ENCODE measurements at places on chromosomes 12 and 14.

- DNase-seq, result no peak
Measured at GRCh38 chr12:91968777-91969171, 176.9 kb downstream of the BTG1 start.

DNA sequence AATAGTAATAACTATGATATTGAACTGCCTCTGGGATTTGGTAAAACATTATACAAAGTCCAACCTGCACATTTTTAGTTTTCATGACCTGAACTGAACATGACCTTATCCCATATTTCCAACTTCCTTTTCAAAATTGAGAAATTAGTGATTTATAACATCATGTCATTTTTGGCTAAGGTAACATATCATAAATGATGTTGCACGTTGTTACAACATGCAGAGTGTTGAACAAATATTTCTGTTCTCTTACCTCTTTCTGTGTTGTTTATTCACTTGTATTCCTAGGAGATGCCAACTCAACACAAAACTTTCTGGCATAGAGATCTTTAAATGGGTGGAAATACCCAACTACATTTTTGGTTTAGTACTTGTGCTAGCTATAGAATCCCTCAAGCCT lies 496.0 kb downstream of the SLC6A15 start:
- DNase-seq, result no peak

GRCh38 chr12:32390572-32391219 lies 8.7 kb upstream of the FGD4 start:
- peak; percentile 39 for DNase-seq

DNA sequence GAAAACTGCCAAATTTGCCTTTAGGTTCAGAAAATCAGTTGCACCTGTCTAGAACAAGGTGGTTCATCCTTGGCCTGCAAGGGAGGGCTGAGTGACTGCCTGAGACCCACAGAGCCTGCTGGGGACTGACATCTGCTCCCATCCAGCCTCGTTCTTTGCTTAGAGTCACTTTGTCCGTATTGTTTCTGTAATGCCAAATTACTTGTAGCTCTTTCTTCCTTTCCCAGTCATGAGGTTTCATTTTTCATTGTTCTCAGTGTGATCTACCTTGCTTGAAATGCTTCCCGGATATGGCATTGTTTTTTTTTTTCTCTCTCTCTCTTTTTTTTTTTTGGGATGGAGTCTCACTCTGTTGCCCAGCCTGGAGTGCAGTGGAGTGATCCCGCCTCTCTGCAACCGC lies 21.3 kb downstream of the TSPAN9 start:
- no peak for DNase-seq

- DNase-seq, result no peak
Measured at GRCh38 chr14:38987781-38988180, 115.3 kb downstream of the SEC23A start.

GRCh38 chr12:63994704-63995103 lies 150.2 kb downstream of the SRGAP1 start:
- no peak for DNase-seq

DNA sequence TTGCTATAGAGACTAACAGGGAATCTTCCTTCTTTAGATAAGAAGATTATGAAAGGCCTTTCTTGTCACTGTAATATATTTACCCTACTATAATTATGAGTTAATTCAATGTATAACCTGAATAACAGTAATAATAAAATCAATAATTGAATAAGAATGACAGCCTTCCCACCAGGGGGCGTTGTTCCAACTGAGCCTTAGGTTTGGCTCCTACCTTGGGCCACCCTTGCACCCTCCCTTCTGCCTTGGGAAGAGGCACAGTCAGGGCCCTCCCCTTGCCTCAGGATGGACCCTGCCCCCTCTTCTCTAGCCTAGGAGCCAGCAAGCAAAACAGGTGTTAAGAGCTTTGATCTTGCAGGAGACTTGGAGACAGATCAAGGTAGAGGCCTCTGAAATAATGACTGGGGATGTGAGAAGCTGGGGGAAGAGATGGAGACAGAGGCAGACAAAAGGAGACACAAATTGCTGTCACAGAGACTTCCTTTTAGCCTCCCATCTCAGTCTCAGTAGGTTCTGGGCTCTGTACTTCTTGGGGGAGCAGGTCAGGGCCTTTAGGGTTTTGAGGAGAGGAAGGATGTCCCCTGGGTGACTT lies 40.1 kb upstream of the CISTR start:
- peak; percentile 10 for DNase-seq

DNA sequence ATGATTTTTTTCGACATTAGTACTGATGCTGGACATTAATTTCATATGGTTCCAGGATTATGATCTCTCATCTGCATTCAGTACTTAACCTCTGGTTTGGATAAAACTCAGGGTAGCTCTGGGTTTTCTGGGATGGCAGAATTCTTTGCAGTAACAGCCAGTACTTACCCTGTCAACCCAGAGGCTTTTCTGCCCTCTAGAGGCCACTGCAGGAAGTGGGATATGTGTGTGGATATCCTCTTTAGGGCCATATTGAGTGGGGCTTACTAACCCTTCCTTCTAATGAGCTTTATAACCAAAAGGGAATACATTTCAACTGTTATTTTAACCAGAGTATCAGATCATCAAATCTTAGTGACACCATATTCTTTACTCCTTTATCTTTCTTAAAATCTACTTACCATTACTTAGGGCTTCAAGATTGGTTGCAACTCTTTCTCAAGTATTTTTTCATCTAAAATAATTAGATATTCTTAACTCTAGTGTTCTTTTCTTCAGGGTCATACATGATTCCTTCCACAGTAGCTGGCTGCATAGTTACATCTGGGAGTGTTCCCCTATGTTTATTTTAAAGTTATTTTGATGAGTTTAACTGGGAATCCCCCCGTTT lies 488.0 kb upstream of the STXBP6 start:
- DNase-seq, result no peak

GRCh38 chr12:69073035-69073434 lies 140.1 kb upstream of the CPM start:
- no peak for DNase-seq

DNA sequence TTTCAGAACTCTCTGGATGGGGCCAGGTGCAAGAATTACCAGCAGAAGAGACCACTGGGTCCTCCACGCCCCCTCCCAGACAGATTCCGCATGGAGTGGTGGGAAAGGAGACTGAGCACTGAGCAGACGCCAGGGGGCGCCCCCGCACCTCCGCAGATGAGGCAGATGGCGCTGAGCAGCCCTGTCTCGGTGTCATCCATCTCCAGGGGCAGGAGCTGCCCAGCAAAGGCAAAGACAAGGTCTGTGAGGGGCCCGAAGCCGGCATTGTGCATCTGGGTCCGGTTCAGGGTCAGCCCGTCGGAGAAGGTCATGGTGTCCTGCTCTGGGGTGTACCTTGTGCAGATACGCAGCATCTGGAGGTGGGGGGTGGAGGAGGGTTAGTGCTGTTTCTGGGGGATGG lies 6.3 kb upstream of the ITGB7 start:
- peak; percentile 80 for DNase-seq

- no peak for DNase-seq
Measured at GRCh38 chr12:1820191-1820895, at the start of gene LRTM2. LRTM2 (plus strand) TSS chr12:1820565; CDS start chr12:1828149, 7,584 bp downstream.

- DNase-seq, result peak; percentile 77
Measured at GRCh38 chr12:42474391-42474790, 115.2 kb downstream of the PRICKLE1 start.

- DNase-seq, result no peak
Measured at GRCh38 chr12:130041983-130042812, 120.1 kb upstream of the FZD10 start.

GRCh38 chr14:47008732-47009131 lies 357.2 kb upstream of the RPL10L start:
- no peak for DNase-seq

- DNase-seq, result no peak
Measured at GRCh38 chr14:94356379-94357056, 31.9 kb downstream of the SERPINA1 start.

- no peak for DNase-seq
Measured at GRCh38 chr14:68814539-68815297, 21.9 kb upstream of the ZFP36L1 start.

- no peak for DNase-seq
Measured at GRCh38 chr12:89477633-89478279, 46.8 kb downstream of the GALNT4 start.

- DNase-seq, result no peak
Measured at GRCh38 chr12:3179731-3180130, 102.6 kb downstream of the TSPAN9 start.

GRCh38 chr12:31485571-31485970 lies 105.4 kb downstream of the DENND5B start:
- DNase-seq, result no peak

- DNase-seq, result no peak
Measured at GRCh38 chr14:70890826-70891659, 16.2 kb upstream of the PCNX1 start.

GRCh38 chr14:82420871-82421270 lies 887.2 kb upstream of the SEL1L start:
- DNase-seq, result no peak

GRCh38 chr12:56983386-56983785 lies 23.0 kb downstream of the ZBTB39 start:
- no peak for DNase-seq

DNA sequence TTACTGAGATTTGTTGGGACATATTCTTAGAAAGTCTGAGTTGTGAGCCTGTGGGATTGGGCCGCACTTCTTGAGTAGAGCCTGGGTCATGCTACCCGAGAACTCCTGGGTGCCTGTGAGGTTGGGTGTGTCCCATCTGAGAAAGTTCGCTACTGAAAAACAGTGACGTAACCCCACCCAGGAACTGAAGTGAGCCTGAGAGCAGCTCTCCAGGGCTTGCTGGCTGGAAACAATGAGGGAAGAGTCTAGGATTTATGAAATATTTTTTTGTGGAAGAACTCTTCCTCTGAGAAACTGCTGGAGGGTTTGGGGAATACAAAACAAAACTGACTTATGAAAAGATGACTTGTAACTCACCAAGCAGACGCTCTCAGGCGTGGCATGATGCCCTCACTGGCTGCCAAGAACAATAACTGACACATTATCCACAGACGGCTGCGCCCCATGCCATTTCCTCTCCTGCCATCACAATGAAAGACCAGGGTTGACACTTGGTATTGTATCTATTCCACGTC lies 69.2 kb downstream of the RASSF3 start:
- DNase-seq, result peak; percentile 95

DNA sequence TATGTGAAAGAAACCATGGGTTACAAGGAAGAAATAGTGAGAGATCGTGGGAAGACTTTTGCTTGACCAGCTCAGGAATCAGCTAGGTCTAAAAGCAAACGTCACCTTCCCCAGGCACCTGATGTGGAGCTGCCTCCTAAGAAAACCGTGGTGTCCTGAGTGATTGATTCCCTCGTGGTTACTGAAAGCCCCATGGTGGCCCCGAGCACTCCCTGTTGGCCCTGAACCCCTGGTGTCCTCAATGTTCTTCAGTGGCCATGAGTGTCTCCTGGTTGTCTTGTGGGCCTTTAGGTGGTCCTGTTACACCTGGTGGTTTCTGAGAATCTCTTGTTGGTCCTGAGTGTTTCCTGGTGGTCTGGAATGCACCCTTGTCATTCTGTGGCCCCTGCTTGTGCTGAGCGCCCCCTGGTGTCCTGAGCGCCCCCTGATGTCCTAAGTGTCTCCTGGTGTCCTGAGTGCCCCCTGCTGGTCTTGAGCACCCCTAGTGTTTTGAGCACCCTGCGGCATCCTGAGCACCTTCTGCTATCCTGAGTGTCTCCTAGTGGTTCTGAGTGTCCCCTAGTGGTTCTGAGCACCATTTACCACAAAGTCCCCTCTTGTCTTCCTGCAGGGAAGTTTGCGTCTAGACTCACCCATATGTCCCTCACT lies 518.7 kb downstream of the TMEM121 start:
- peak; percentile 9 for DNase-seq

GRCh38 chr12:132657004-132657727 lies 30.0 kb downstream of the POLE start:
- DNase-seq, result no peak

DNA sequence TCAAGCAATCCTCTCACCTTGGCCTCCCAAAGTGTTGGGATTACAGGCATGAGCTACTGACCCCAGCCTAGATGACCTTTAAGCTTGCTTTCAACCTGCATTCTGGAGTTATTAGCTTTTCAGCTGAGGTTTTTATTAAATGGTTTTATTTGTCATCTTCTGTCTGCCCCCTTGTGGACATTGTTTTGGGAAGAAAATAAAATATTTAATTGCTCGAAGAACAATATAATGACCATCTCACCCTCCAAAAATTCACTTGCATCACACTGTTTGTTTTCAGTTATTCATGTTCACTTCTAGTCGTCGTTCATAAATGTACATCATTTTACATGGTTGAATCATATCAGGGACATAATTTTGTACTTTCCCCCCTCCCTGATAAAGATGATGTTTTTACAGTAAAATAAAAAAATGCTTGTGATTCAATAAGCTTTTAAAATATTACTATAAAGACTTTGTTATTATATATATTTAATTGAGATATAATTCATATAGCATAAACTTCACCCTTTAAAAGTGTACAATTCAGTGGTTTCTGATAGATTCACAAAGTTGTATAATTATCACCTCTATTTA lies 10.1 kb upstream of the SPATS2 start:
- peak; percentile 59 for DNase-seq

DNA sequence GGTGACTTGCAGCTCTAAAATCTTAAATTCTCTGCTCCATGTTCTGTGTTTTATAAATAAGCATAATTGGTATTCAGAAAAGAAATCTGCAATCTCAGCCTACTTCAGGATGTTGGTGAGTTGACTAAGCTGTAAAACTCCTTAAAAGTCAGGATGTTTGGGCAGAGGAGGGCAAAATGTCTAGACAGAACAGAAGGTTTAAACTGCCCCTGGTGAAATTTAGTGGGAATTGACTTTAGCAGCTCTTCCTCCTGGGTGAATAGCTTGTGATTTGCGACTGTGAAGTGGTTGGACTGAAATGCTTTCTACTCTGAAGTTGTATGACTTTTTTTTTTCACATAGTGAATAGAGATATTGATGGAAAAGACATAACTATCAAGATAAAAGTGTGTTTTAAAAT lies 85.8 kb downstream of the CAND1 start:
- no peak for DNase-seq

DNA sequence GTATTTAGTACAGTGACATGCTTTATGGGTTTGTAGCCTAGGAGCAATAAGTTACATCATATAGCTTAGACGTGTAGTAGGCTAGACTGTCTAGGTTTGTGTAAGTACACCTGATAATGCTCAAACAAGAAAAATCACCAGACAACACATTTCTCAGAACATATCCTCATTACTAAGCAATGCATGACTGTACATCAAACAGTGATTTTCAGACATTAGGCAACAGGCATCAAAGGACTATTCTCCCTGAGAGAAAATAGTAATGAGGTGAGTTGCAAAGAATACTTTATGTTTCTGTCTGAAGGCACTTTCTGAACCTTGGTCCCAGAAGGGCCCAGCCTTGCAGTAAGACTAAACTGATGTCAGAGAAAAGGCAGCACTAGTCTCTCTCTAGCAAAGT lies 48.4 kb upstream of the SYT10 start:
- DNase-seq, result no peak

- DNase-seq, result peak; percentile 48
Measured at GRCh38 chr12:19778797-19779196, 339.5 kb downstream of the AEBP2 start.

GRCh38 chr12:120581998-120582397 lies 796 bp upstream of the POP5 start:
- DNase-seq, result peak; percentile 19
